ENCODE measurements at places on chromosomes 1 and 21.

DNA sequence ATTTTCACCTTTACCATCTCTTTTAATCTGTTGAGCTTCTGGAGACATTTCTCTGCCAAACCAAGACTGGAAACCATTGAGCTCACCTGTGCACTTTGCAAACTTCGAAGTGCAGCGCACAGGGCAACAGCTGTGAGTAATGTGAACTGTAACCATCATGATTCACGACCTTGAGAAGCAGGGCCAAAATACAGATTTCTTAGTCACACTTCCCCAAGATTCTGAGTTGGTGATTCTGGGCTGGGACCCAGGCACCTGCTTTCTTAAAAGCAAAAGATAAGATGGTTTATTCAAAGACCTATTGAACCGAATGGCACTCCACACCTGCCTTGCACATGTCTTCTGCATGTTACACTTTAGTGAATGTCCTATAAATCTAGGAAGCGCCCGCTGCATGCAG lies 10.2 kb downstream of the AGTRAP start:
- H3K27me3 ChIP-seq, result no peaks in the 10 kb centered on the region
- no peak for DNase-seq
- no peaks in the 10 kb centered on the region for H3K36me3 ChIP-seq
- no peak overlapping the region for H3K27ac ChIP-seq
- H3K4me3 ChIP-seq, result no peak overlapping the region
- no peaks in the 10 kb centered on the region for H3K4me1 ChIP-seq

- H3K36me3 ChIP-seq, result peaks cover 14% of the 10 kb centered on the region
- no peaks in the 10 kb centered on the region for H3K27me3 ChIP-seq
- no peaks in the 10 kb centered on the region for H3K4me1 ChIP-seq
- DNase-seq, result peak; percentile 79
Measured at GRCh38 chr1:155856975-155857930, at the start of gene GON4L. Gene GON4L (minus strand): TSS chr1:155857214. CDS start chr1:155853780, 3,434 bp downstream.

DNA sequence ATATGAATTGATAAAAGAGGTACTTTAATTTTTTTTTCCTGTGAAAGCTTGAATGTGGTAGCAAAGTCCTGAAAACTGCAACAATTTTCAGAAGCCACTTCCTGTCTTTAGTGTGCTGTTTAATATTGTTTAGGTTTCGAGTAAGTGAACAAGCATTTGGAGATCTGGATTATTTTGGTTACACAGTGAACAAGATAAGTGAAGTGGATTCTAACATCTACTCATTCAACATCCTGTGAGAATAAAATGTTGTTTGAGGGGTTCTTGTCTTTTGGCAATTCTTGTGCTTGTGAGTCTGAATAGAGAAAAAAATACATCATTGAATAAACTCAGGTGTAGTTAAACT lies 35.2 kb upstream of the PLA2G4A start:
- H3K27ac ChIP-seq, result no peak overlapping the region
- H3K27me3 ChIP-seq, result no peaks in the 10 kb centered on the region
- H3K4me3 ChIP-seq, result no peak overlapping the region
- no peaks in the 10 kb centered on the region for H3K4me1 ChIP-seq
- no peak for DNase-seq

DNA sequence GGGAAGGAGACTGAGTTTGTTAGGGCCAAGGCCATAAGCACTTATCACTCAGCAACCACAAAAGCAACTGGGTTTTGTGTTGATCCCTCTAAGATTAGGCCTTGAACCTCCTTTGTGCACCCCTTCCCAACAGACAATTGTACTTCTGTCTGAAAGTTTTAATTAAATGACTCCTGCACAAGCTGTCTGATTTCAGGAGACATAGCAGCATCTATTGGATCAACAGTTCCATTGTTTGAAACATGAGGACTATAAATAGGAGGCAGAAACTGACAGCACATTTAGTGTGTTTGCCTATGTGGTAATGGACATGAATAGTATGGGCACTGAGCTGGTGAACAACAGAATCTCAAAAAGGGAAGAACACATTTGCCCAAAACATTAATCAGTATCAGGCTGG lies 167.3 kb upstream of the KCNJ6 start:
- H3K27ac ChIP-seq, result no peak overlapping the region
- no peaks in the 10 kb centered on the region for H3K36me3 ChIP-seq
- DNase-seq, result no peak
- no peaks in the 10 kb centered on the region for H3K27me3 ChIP-seq

DNA sequence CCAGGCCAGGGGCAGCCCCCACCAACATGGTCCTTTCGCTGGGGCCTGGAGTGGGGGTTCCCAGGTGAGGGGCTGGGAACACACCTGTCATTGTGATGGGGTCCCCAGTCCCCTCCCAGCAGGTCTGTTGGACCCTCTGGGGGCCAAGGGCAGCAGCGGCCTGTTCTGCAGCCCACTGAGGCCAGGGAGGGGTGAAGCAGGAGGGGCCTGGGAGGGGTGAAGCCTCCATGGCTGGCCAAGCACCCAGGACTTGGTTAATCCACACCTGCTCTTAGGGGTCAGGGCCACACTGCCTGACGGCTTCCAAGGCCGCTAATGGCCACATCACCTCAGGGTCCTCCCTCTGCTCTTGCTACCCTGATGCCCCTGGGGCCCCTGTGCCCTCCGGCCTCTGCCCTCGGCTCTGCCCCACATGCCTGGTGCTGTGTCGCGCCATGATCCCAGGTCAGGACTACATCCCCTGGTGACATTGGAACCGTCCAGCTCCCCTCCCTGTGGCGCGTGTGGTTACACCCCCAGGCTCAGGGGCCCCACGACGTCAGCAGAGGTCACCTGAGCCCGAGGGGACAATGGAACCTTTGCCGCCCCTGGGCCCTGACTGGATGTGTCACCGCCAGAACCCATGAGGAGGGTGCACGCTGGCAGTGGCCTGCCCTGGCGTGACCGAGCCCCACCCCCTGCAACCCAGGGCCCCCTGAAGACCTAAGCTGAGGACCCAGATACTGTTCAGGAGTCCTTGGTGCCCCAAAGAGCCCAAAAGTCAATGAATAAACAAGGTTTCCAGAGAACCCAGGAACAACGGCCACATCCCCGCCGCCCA lies 7.0 kb downstream of the TNFRSF18 start:
- peaks cover 33% of the 10 kb centered on the region for H3K27me3 ChIP-seq
- H3K36me3 ChIP-seq, result no peaks in the 10 kb centered on the region
- H3K27ac ChIP-seq, result no peak overlapping the region

DNA sequence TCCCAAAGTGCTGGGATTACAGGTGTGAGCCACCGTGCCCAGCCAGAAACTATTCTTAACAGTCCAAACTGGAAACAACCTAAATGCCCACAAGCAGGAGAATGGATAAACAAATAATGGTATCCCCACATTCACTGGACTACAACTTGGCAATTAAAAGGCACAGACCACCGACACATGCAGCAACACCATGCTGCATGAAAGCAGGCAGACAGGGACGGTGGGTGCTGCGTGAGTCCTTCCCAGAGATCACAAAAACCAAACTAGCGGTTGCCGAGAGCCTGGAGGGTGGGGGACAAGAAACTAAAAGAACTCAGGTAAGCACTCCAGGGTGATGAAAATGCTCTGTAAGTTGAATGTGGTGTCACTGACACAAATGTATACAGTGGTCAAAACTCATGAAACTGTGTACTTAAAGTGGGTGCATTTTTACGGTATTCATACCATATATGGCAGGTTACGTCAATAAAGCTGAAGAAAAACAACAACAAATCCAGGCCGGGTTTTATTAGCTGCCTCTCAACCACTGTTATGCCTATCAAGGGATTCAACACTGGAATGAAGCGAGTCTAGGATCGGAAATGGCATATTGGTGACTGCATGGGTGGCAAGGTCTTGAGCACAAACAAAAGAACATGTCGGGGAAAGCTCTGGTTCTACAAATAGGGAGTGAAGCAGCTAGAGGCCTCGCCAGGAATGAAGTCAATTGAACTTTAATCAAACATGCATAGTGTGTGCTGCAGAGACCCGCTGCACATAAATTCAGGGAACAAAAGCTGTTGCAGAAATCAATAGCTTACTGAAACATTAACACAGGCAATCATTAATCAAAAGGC lies 52.4 kb downstream of the SLC45A1 start:
- H3K27ac ChIP-seq, result peak overlapping the region; percentile 91
- peaks cover 100% of the 10 kb centered on the region for H3K4me1 ChIP-seq
- no peaks in the 10 kb centered on the region for H3K36me3 ChIP-seq

DNA sequence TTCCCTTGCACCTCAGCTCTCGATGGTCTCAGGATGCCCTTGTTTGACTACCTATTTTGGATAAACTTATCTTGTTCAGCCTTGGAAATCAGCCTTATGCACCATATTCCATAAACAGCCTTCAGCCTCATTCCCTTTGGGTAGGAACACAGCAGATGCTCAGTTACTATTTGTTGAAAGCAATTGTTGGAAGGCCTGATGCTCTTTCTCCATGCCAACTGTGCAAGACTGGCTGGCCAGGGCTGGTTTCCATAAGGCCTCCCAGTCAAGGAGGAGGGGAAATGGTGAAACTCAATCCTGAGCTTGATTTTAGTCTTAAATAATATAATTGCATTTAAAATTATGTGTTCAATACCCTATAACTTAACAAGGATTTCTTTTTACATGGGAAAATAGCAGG lies 121.1 kb upstream of the DEPDC1 start:
- H3K4me1 ChIP-seq, result no peaks in the 10 kb centered on the region
- H3K27me3 ChIP-seq, result no peaks in the 10 kb centered on the region
- no peak overlapping the region for H3K27ac ChIP-seq
- H3K36me3 ChIP-seq, result no peaks in the 10 kb centered on the region
- no peak for DNase-seq

DNA sequence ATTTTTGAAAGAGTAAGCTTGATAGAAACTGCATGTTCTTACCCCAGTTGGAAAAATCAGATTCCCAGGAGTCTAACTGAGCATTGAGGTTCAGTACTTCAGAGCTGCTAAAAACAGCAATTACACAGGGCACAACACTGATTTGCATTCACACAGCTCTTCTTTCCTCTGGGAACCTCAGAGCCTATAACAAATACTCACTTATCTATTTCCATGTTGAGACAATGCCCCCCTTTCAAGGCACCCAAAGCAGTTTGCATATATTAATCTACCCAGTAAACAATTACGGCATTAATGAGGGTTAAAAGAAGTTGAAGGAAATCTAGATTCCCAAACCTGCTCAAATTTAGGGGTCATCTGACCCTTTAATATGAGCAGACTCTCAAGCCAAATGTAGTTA lies 126.9 kb upstream of the SLC35F3 start:
- no peak overlapping the region for H3K27ac ChIP-seq
- H3K36me3 ChIP-seq, result no peaks in the 10 kb centered on the region
- H3K27me3 ChIP-seq, result no peaks in the 10 kb centered on the region
- no peak for DNase-seq
- H3K4me1 ChIP-seq, result no peaks in the 10 kb centered on the region

GRCh38 chr1:35122311-35122710 lies 43.1 kb downstream of the ZMYM1 start:
- H3K4me1 ChIP-seq, result no peaks in the 10 kb centered on the region
- H3K27me3 ChIP-seq, result no peaks in the 10 kb centered on the region
- H3K36me3 ChIP-seq, result no peaks in the 10 kb centered on the region
- no peak for DNase-seq

DNA sequence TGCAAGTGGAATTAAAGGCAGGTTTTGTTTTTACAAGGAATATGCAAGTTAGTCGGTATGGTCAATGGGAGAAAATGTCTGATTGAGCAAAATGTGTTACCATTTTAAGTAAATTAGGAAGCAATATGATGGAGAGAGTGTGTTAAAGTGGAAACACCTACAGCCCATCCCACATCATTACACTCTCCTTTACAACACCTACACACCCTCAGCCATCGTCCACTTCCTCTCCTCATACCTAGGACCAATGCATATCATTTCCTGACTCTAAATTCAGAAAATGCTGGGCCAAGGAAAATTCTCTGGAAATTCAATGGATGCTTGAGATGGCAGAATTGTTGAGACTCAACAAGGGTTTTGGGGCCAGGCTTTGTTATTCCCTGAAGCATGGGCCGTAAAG lies 16.4 kb upstream of the CCDC190 start:
- no peak for DNase-seq
- H3K27ac ChIP-seq, result no peak overlapping the region
- no peak overlapping the region for H3K4me3 ChIP-seq
- H3K36me3 ChIP-seq, result no peaks in the 10 kb centered on the region
- no peaks in the 10 kb centered on the region for H3K4me1 ChIP-seq

GRCh38 chr1:238608144-238608543 lies 717.4 kb upstream of the ZP4 start:
- no peaks in the 10 kb centered on the region for H3K4me1 ChIP-seq
- no peaks in the 10 kb centered on the region for H3K36me3 ChIP-seq
- H3K27me3 ChIP-seq, result no peaks in the 10 kb centered on the region
- H3K4me3 ChIP-seq, result no peak overlapping the region

GRCh38 chr21:39105836-39106235 lies 77.4 kb downstream of the PSMG1 start:
- DNase-seq, result no peak
- H3K4me3 ChIP-seq, result no peak overlapping the region
- H3K36me3 ChIP-seq, result no peaks in the 10 kb centered on the region
- H3K27me3 ChIP-seq, result no peaks in the 10 kb centered on the region
- H3K4me1 ChIP-seq, result peaks cover 7% of the 10 kb centered on the region

DNA sequence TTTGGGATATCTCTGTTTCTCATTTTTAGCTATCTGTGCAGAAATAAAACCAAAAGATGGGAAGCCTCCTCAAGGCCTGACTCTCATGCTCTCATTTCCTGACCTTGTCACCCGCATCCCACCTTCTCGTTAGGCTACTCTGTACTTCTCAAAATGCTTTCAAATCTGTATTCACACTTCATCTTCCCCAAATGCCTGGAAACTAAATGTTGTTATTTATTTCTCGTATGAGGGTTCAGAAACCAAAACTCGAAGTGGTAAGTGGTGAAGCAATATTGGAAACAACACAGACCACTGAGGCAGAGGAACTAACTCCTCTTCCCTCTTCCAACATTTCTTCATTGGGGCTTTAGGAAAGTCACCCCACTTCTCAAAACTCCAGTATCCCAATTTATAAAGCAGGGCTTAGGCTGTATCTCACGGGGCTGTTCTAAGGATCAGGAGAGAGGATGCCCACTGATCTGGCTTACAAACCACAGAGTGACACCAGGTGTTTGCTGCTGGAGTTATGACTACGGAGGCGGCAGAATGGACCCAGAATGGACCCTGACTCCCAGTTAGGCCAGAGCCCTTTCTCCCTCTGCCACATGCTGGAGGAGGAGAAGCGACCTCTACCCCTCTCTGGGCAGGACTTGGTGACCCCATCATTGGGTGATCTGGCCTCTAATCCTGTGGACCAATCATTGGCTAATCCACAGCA lies 3.5 kb downstream of the SLAMF7 start:
- no peaks in the 10 kb centered on the region for H3K27me3 ChIP-seq
- no peak overlapping the region for H3K27ac ChIP-seq
- no peaks in the 10 kb centered on the region for H3K4me1 ChIP-seq

GRCh38 chr1:152537496-152537895 lies 23.2 kb downstream of the CRCT1 start:
- no peaks in the 10 kb centered on the region for H3K36me3 ChIP-seq
- no peaks in the 10 kb centered on the region for H3K4me1 ChIP-seq

All from tibial nerve (tissue), 4 donors.